Mesenteric fat pad (tissue), 1 donor: ENCODE measurements at places on chromosomes 6 and 20. TPM values are rescaled to one million over a fixed set of nuclear protein-coding genes. Genes with fewer than 3 reads are reported as not detected.

The SAPCD1 gene
- 2.0 TPM for total RNA-seq

The MCHR2 gene
- not detected for total RNA-seq

The KIFC1 gene
- 0.19 TPM for total RNA-seq

The NEURL2 gene
- 17.0 TPM for total RNA-seq

GRCh38 chr6:108903796-108904195 lies 55.6 kb downstream of the ARMC2 start:
- no peak for DNase-seq

DNA sequence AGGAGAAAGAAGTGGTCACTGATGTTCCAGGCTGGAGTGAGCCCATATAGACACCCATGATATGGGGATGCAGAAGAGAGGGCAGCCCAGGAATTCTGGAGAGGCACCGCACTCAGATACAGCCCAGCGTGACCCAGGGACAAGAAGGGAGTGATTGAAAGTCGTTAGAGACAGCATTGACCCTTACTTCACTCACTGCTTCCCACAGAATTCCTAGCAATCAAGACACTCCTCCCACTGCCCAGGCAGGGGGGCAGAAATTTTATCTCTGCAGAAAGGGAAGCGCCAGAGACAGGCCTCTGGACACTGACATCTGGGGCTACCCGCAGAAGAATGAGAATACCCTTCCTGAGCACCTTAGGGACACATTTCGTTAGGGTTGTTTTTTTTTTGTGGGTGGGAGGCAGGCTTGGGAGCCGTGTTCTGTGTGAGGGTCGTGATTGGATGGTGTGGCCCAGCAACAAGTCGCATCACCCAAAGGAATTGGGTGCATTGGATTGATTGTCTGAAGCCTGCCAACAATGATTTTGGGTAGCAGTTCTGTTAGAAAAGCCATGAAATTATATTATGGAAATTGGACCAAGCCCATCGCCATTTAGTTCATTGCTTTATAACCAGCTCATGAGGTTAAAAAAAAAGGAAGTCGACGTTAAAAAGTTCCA lies 45.9 kb upstream of the MAP3K4 start:
- DNase-seq: no peak

GRCh38 chr6:87590990-87591389 lies 1.1 kb downstream of the ORC3 start:
- no peak for DNase-seq

The CDC25B gene
- total RNA-seq: 18.0 TPM

DNA sequence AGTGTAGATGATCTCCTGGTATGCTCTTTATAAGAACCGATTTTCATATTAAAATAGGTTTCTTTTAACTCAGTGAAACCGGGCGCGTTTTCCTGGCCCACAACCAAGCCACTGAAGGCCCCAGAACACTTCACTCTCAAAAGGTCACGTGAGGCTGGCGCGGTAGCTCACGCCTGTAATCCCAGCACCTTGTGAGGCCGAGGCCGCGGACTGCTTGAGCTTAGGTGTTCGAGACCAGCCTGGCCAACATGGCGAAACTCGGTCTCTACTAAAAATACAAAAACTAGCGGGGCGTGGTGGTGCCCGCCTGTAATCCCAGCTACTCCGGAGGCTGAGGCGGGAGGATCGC lies 402 bp upstream of the TAF8 start:
- DNase-seq: no peak
